ENCODE measurements at places on chromosomes 7 and 10.

- no peak for DNase-seq
These were observed 66.5 kb downstream of the CTNNA3 start for GRCh38 chr10:67629461-67629971.

DNA sequence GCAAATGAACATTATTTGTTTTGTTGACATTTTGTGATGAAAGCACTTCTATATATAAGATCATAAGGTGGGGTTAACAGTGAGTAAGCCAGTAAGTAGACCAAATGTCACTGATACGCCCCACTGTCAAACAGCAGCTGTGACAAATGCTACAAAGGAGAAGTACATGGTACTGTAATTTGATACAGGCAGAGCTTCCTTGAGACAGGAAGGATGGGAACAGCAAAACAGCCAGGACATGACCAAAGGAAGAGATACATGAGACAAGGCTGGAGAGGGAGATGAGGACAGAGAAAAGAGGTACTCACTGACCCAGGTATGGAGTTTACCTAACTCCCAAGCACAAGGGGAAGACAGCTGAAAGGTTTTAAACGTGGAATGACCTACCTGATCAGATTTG is 127.0 kb downstream of the SRPK2 start:
- DNase-seq = no peak

GRCh38 chr7:10121631-10122030 is 852.0 kb upstream of the PHF14 start:
- DNase-seq = no peak

GRCh38 chr10:52609626-52610240 is 162.9 kb downstream of the MBL2 start:
- DNase-seq = no peak

DNA sequence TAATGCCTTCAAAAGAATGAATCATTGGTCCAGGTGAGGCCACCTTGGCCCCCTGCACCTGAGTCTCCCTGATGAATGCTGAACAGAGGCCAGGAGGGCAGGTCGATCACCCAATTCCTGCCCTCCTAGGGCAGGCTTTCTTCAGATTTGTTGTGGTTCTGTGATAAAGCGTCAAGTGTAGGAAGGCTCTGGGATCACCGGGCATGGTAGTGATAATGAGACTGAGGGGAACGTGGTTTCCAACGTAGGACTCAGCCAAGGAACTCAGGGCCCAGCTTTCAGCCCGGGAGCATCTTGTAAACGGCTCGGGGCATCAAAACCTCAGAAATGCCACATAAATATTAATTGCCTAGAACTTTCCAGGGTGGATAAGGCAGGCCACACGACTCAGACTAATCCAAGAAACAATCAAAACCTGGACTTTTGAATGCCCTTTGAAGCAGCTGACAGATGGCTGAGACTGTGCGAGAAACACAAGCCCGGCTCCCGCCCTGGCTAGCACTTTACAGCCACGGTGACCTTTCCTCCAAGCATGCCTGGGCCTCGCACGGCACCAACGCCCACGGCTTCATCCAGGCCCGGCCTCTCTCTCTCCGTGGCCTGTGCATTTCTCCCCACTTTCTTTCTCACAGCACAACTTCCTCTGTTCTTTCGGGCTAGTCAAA is 239.3 kb upstream of the GRB10 start:
- peak; percentile 61 for DNase-seq

DNA sequence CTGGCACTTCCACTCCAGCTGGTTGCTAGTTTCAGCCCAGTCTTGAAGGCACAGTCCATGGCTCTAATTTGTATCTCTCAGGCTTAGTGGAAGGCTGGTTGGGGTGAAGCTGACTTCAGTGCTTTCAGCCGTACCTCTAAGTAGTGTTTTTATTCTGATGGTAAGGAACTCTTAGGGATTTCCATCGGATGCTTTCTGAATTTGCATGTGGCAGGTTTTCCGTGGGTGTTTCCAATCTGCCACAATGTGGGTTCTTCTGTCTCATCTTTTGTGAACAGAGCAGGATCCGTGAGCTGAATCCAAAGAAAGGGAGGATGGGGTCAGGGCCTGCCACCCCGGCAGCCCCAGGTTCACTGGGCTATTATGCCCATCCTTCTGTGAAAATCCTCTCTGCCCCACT is 607.9 kb upstream of the MKI67 start:
- DNase-seq = no peak

GRCh38 chr7:70907259-70908247 is 224.4 kb upstream of the GALNT17 start:
- no peak for DNase-seq

GRCh38 chr10:93813507-93814465 is 56.0 kb downstream of the LGI1 start:
- peak; percentile 62 for DNase-seq

- DNase-seq = no peak
These were observed 43.2 kb downstream of the C7orf33 start for GRCh38 chr7:148633761-148634160.

- no peak for DNase-seq
These were observed 63.5 kb downstream of the ZNF365 start for GRCh38 chr10:62437696-62438095.

DNA sequence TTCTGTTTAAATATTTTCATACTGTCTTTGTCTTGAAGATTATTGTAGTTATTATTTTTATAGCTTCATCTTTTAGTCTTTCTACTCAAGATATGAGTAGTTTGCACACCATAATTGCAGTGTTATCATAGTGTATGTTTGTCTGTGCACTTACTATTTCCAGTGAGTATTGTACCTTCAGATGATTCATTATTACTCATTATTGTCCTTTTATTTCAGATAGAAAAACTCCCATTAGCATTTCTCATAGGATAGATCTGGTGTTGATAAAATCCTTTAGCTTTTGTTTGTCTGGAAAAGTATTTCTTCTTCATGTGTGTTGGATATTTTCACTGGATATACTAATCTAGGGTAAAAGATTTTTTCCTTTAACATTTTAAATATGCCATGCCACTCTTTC is 646.2 kb upstream of the GRM3 start:
- DNase-seq = no peak

GRCh38 chr10:47230482-47230881 is 69.5 kb upstream of the GDF10 start:
- no peak for DNase-seq

GRCh38 chr10:78199759-78200158 is 166.1 kb downstream of the RPS24 start:
- DNase-seq = no peak

GRCh38 chr10:35640474-35640873 is 1.6 kb downstream of the FZD8 start:
- DNase-seq = peak; percentile 70

DNA sequence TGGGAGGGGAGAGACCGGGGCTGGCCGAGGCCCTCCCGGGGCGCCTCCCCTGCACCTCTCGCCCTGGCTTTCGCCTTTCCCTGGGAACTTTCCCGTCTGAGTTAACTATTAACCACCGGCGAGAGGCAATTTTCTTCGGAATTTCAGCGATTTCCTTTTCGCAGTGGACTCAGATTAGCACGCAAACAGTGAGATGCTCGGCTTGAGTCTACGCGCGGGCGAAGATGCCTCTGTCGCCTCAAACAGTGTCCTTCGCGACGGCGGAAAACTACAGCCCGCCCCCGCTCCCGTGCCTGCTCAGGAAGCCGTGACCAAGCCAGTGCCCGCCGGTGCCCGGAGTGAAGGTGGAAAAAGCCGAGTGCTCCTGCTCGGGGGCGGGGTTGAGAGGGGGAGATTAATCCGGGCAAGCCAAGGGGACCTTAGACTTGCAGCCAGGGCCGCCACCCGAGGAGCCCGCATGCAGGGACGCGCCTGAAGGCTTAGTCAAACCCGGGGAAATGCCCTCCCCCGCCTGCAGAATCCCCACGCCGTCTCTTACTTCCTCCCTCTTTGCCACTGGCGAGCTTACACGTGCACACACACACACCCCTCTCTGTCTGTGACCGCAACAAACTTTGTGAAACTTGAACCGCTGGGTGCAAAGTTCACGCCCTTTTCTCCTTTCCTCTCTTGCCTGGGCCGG is 14.5 kb upstream of the PAX2 start:
- DNase-seq = no peak

DNA sequence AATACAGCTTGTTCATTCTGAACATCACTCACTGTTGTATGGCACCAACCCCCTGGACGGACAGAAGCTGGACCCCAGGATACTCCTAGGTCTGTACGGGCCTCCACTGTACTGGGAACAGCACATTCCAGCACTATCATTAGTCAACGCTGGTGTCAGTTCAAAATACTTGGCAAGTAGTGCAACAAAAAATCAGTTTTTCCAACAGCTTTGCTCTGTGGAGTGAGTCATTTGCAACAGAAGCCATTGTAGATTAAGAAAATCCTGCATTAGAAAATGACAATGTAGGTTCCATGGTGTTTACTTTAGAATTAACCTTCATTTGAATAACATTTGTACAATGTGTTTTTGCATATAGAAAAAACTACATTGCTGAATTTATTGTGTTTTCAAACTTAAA is 266.6 kb downstream of the HDAC9 start:
- DNase-seq = no peak

DNA sequence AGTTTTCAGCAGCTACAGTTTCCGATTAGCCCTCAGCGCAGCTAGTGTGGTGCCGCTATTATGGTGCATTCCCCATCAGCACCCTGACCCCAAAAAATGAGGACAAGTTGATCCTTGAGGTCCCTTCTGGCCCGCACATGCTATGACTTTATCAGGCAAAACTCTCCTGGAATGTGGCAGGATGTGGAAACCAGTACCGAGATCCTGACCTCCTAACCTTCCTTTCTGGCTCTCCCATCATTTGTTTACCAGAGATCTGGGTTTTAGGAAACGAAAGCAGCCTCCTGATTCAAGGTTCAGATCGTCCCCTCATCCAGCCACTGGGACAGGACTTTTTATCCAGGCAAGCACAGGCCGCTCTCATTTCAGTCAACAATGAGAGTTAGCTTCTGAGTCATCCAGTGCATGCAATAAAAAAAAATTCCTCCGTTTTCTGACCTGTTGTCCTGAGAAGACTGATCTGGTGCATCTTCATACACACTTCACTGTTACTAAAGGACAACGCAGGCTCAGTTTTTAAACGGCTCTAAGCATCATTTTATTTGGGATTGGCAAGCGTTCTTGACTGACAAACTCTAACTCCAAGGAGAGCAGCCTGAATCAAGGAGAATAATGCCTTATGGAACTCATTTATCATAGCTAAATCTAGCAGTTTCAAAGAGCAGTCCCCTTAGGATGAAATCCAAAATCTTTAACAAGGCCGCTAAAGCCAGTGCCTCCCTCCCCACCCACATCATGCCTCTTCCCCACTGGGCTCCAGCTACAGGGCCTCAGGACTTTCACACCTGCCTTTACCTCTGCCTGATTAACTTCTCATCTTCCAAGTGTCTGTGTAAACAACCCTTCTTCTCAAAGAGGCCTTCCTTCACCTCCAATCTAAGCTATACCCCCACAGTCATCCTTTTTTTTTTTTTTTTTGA is 17.1 kb downstream of the PDLIM1 start:
- peak; percentile 83 for DNase-seq

DNA sequence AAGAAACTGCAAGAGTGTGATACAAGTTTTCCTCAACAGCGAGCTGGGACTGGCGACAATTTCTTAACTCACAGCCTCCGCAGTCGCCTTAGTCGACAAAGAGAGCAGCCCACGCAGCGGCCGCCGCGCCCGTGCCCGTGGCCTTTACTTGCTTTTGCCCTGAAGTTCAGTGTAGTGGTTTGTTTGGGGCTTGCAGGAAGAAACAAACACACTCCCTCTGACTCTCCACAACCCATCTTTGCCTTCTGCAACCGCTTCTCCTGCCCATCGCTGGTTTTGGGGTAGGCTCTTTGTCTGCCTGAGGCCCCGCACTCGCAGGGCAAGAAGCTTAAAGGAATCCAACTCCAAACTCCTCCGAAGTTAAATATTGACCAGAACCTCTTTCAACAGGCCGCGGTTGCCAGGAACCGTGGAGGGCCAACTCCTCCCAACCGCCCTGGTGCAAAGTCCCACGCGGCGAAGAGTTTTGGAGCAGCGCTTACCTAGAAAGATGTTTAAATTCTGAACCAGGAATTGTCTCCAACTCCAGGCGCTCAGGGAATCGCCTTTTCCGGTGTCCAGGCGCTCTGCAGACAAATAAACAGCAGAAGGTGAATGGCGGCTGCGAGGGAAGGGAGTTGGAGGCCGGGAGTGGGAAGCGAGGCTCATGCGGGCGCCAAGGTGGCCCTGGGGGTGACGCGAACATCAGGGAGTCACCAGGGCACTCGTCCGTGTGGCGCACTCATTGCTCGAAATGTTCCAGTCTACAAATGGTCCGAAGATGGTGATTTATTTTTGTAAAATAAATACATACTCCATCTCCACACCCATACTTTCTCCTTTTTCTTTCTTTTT is 8.3 kb downstream of the HOXA4 start:
- no peak for DNase-seq

GRCh38 chr7:111438369-111439289 is 123.7 kb downstream of the IMMP2L start:
- no peak for DNase-seq

- DNase-seq = no peak
These were observed 73.3 kb upstream of the NKX6-2 start for GRCh38 chr10:132859084-132859855.

GRCh38 chr10:22681783-22682183 is 32.6 kb downstream of the PIP4K2A start:
- no peak for DNase-seq

- no peak for DNase-seq
These were observed 35.1 kb downstream of the CH25H start for GRCh38 chr10:89171996-89172395.

DNA sequence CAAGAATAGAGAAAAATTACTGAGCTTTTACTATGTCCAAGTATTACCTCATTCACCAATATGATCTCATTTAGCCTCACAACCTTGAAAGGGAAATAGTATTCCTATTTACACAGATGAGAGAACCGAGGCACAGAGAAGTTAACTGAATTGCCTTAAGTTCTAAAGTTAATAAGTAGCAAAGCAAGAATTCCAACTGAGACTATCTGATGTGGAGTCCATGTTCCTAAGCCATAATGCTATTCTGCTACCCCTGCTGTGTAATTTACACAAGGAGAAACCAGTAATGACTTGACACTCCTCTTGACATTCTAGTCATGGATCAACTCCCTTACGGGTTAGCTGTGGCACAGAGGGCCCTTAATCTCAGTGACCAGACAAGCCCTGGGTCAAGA is 60.7 kb downstream of the ABCB4 start:
- DNase-seq = no peak

DNA sequence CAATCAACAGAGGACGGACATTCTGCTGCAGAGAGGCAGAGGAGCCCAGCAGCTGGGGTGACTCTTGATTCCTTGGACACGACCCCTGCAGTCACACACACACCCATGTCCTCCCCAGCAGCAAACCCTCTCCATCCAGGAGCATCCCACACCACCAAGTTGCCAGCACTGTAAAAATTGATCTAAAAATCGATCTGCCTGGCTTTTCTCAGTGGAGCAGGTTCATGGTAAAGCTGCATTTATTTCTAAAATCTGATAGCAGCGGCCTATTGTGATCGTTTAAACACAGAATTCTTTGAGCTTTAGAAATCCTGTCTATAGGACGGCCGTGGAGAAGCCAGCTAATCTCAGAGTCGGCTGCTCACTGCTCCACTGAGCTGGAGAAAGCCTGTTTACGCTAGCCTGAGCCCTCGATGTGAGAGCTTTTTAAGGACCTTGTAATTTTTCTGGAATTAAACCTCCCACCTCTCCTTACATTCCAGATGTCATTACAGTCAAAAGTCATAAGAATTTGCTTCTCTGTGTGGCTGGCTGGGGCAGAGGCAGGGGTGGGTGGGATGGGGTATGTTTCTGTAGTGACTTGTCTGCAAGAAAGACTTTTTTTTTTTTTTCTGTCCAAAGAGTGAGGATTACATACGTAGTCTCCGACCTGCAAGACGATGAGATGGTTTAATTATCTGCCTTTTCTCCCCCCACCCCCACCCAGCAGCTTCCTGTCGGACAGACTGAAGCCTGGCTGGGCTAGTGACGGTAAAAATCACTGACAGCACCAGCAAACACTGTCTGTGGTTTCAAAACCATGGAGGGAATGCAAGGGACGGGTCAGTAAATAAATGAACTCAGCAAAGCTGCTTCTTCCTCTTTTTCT is 31.6 kb downstream of the TRIM8 start:
- no peak for DNase-seq
